ENCODE measurements at places on chromosomes 3 and 15.

DNA sequence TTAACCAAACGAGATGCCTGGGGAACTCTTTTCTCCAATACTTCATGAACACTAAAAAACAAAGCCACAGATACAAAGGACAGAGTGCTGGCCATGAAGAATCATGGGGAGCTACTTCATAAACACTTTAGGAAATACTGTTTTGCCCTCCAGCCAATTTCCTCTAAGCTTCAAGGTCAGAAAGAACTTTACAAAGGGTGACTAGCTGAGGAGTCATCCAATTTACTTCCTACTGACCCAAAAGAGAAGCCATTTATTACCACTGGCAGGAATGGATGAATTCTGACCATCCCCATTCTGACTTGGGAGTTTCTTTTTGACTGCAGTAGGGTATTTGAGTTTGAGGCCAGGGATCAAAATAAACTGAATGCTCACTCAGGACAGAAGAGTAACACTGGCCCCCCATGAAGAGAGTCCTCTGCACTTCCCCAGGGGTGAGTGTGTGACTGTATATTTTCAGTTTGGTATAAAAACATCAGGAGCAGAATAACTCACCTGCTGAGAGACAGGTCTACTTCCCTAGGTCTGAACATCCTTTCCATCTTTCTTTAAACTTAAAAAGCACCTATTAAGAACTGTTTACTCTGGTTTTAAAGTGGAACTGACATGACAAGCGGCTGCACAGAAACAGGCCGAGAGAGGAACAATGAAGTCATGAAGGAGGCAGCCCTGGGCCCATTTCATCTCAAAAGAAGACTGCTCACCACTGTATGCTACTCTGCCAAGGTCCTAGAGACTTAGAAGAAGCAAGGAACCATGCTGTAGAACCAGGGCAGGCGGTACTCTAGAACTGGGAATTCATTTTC lies 203.6 kb downstream of the TNIK start:
- DNase-seq, result no peak

DNA sequence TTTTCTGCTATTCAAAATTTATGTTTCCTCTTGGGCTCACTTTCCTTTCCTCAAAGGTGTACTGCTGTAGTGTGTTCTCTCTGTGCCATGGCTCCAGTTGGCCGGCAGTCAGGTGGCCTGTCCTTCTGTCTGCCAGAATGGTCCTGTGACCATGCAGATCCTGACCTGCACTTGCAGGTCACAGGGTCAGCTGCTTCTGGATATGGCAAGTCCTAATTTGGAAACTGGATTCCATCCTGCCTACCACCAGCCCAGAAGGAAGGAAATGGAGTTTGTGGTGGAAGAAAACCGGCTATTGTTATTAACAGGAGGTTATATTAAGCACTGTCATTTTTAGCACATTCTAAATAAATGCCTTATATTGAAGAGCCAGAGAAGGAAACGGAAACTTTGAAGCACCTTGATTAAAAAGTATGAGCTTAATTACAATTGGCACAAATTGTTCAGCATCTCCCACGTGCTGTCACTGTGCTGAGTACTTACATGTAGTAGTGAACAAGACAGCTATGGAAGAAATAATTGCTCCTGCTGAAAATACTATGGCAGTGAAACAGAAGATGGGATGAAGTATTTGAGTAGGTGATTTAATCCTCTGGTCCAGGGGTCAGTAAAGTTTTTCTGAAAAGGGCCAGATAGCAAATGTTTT lies 362.8 kb downstream of the PTPRG start:
- no peak for DNase-seq

DNA sequence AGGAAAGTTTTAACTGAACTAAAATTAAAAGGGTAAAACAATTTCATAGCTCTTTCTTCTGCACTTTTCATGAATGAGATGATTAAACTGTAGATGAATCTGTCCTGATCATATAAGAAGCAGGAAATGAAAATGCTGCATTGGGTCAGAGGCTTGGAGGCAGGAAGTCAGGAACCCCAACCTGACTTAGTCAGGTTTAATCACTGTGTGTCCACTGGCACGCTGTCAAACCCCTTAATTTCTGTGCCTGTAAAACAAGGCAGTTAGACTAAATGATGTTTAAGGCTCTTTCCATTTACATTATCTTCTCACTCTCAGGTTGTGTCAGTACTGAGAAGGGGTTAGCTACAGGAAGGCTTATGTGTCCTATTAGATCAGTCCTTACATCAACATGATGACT lies 193.3 kb upstream of the TTC14 start:
- DNase-seq, result no peak

DNA sequence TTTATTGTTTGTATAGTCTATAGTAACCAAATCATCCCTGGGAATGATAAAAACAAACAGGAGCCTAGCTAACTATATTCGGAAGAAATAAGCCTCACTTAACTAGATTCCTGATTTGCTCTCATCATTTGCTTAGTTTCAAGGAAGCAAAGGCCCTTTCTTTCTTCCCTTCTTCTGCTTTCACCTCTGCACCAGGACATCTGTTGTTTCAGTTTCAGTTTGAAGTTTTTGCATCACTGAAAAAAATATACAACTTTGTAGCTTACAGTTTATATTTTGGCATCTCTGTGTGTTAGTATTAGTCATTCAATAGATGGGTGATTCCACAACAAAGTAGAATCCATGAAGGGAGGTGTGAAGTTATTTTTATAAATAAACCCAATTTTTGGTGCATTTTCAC lies 113.6 kb upstream of the SNTN start:
- DNase-seq, result no peak

DNA sequence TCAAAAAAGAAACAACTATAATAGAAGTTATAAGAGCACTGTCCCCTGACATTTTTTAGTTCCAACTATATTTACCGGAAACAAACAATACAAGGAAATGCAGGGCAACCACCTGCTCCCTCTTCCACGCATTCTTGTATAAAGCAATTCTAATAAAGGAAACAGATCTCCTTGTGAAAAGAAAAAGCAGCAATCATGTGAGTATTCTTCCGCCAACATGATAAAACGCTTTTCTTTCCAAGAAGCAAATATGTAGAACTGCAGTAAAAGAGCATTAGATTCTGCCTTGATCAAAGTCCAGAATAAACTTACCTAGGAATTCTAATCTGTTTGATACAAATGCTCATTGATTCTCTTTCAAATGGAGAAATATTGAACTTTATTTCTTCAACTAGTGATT lies 230.3 kb downstream of the CNTN3 start:
- no peak for DNase-seq

GRCh38 chr3:184257083-184257915 lies 4.1 kb downstream of the CAMK2N2 start:
- no peak for DNase-seq

- DNase-seq, result no peak
Observed at GRCh38 chr15:100775581-100776185, 103.9 kb upstream of the ALDH1A3 start.

GRCh38 chr15:31278061-31278445 lies 48.6 kb upstream of the KLF13 start:
- DNase-seq, result no peak

DNA sequence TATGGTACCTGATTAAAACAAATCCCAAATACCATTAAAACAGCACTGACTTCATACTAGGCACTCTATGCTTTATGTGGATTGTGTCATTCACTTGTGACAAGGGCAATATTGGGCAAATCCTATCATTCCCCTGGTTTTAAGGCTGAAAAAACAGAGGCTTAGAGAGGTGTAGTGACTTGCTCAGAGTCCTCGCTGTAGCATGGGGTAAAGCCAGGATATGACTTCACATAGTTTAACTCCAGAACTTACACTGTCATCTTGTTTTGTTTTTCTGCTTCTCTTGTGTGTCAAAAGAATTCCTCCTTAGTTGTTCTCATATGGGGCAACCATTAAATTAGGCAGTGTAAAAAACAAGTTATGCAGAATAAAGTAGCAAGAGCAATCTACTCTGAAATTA lies 40.3 kb upstream of the ICE2 start:
- DNase-seq, result no peak
